ENCODE measurements at places on chromosomes 16 and 17. TPM values are rescaled to one million over a fixed set of nuclear protein-coding genes. Genes with fewer than 3 reads are reported as not detected.

The DPEP2NB gene
- not detected for total RNA-seq

DNA sequence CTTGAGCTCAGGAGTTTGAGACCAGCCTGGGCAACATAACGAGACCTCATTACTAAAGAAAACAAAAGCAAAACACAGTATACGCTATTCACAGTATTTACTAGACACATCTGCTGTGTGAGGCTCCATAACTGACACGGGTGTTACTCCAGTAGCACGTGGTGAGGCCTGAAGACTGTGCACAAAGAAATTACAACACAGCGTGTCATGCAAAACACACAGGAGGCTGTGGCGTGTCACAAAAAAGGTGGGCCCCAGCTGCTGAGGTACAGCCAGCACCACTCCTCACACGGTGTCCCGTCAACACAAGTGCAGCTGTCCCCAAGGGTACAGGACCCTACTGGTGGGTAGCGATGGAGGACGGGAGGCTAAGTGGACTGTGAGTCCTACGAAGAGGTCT lies 2.7 kb downstream of the CYBC1 start:
- no peak for DNase-seq

The GALR2 gene
- not detected for total RNA-seq

GRCh38 chr17:59534583-59534982 lies 30.8 kb upstream of the DHX40 start:
- no peak for DNase-seq

The TMEM11 gene
- 34.4 TPM for total RNA-seq

DNA sequence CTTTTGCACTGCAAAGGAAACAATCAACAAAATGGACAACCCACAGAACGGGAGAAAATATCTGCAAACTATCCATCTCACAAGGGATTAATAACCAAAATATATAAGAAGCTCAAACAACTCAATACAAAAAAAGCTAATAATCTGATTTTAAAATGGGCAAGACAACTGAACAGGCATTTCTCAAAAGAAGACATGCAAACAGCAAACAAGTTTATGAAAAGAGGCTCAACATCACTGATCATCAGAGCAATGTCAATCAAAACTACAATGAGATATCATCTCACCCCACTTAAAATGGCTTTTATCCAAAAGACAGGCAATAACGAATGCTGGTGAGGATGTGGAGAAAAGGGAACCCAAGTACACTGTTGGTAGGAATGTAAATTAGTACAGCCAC lies 34.8 kb downstream of the SYNRG start:
- DNase-seq, result no peak

DNA sequence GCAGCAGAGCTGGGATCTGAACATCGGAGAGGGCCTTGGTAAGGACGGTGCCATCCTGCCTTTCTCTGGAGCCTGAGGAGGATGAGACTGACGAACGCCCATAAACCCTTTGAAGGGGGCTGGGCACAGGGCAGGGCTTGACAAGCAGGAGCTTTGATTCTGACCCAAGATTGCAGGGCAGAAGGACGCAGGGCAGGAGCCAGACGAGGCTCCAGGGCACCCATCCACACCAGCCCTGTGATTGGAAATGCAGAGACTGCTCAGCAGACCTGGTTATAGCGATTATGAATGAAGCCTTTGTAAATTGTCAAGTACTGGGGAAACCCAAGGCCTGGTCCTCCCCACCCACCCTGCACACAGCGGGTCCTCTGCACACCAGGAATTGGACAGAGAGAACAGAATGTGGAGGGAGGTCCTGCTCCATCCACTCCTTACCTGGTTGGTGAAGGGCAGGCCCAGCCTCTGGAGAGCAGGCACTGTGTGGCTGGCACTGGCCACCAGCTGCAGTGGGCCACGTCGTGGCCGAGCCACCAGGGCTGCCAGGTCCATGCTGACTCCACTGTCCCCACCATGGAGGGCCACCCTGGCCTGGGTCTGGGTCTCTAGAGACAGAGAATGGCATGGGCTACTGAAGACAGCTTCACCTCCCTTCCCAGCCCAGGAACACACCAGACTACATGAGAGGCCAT lies 68.8 kb downstream of the RMI2 start:
- no peak for DNase-seq

All from mucosa of descending colon (tissue), 3 donors.